Stimulated activated CD4-positive, alpha-beta T cell treated with anti-CD3 and anti-CD28 coated beads, Interleukin-4, amount 100 ng/mL, for 48 hours (primary cell): ENCODE measurements at places on chromosomes 6 and 20.

GRCh38 chr20:21780528-21780927 lies 75.1 kb downstream of the PAX1 start:
- DNase-seq = no peak

- no peak for DNase-seq
These were observed 47.1 kb downstream of the SLC26A8 start for GRCh38 chr6:35977308-35977707.

GRCh38 chr6:111980971-111981840 lies 72.7 kb upstream of the CCN6 start:
- no peak for DNase-seq

DNA sequence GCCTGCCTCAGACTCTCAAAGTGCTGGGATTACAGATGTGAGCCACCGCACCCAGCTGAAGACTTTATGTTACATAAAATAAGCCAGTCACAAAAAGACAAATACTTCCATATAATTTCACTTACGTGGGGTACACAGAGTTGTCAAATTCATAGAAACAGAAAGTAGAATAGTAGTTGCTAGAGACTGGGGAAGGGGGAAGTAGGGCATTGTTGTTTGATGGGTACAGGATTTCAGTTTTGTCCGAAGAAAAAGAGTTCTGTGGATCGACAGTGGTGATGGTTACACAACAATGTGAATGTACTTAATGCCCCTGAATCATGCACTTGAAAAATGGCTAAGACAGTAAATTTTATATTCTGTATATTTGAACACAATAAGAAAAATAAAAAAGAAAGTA lies 41.6 kb upstream of the ANKEF1 start:
- no peak for DNase-seq

- DNase-seq = no peak
These were observed 53.0 kb upstream of the CHD6 start for GRCh38 chr20:41671143-41671542.

GRCh38 chr6:73263570-73263909 lies 544 bp upstream of the KHDC1 start:
- DNase-seq = no peak

- DNase-seq = no peak
These were observed 11.1 kb downstream of the EDEM2 start for GRCh38 chr20:35135867-35136586.

- no peak for DNase-seq
These were observed 3.3 kb downstream of the TAF8 start for GRCh38 chr6:42053601-42054000.

- DNase-seq = no peak
These were observed 65.6 kb downstream of the ERMARD start for GRCh38 chr6:169816975-169817374.

- DNase-seq = no peak
These were observed 124.9 kb downstream of the NKAIN2 start for GRCh38 chr6:123928529-123928928.

DNA sequence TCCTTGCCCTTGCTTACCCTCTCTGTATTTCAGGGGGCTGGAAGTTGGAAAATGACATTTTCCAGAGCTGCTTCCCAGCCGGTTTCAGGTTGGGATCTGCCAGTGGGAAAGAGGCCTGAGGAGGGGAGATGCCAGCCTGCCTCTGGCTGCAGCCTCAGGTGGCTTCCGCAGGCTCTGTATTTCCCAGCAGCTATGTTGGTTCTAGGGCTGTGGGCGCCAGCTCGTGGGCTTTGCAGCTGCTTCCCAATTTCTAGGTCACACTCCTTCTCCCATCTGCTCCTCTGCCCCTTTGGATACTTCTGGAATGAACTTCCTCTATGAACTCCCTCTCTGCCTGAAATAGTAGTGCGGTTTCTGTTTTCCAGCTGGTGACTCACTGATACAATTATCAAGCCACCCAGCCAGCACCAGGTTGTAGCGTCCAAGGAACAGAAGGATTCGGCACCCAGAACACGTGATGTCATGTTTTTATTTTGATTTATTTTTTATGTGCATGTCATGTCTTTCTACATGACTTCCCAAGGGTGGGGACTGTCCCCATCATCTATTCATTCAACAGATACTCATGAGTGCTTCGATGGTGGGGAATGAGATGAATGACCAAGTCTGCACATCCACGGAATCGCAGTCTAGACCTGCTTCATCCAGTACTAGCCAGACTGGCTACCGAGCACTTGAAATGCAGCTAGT lies 38.0 kb downstream of the TGM2 start:
- no peak for DNase-seq

- no peak for DNase-seq
These were observed at the start of gene OR12D1 for GRCh38 chr6:29414588-29414987. OR12D1 (plus strand) TSS chr6:29414928.

DNA sequence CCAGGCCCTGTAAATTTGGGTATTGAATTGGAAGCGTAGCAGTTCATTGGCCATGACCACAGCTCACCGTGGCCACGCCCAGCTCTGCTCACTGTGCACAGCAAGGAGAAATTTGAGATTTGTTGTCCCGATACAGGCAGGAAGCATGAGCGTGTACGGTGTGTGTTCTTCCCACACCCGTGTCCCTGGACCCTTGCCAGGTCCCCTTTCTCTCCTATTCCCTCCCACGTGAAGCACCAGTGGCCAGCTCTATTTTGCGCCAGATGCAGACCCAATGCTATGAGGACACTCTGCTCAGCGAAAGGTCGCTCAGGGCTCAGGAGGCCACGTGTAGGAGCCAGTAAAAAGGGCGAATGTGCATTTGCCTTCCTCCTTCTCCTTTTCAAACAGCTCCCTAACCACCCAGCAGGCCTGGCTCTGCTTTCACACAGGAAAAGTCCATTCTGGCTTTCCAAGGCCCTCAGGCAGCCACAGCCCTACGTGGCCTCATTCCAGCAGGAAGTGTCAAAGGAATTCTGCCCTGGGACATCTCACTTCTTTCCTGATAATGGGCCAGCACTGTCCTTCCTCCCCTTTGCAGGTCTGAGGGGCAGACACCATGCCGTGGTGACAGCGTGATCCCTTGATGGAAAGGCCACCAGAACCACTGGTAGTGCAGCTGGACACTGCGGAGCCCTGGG lies 499.2 kb upstream of the CDH4 start:
- no peak for DNase-seq

GRCh38 chr6:163165155-163165910 lies 249.2 kb upstream of the QKI start:
- DNase-seq = no peak

DNA sequence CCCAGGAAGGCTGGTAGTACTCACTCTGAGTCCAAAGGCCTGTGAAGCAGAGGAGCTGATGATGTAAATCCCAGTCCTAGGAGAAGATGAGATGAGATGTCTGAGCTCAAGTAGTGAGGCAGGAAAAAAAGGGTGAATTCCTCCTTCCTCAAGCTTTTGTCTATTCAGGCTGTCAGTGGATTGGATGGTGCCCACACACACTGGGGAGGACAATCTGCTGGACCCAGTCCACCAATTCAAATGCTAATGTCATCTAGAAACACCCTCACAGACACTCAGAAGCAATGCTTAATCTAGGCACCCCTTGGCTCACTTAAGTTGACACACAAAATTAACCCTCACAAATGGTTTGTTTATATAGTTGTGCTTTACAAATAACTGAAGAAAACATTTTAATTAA lies 94.6 kb downstream of the CD109 start:
- no peak for DNase-seq

GRCh38 chr6:159254186-159254585 lies 85.0 kb downstream of the FNDC1 start:
- DNase-seq = no peak

- DNase-seq = no peak
These were observed 13.3 kb downstream of the ADISSP start for GRCh38 chr20:3754276-3754630.

DNA sequence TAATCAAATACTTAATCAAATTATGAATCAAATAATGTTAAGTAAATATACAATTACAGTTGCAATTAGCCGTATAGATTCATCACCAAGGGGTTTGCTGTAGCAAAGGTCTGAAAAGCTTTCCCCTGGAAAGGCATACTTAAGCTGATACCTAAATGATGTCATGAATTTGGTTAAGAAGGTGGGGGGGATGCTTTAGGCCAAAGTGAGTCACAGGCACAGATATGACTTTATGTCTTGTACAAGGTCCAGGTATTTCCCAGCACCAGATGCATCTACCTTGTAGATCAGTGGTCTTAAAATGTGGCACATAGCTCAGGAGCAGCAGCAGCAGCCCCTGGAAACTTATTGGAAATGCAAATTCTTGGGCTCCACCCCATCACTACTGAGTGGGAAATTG lies 557.3 kb upstream of the CDH4 start:
- DNase-seq = no peak

- DNase-seq = no peak
These were observed 597.4 kb upstream of the HS3ST5 start for GRCh38 chr6:114940181-114940580.

DNA sequence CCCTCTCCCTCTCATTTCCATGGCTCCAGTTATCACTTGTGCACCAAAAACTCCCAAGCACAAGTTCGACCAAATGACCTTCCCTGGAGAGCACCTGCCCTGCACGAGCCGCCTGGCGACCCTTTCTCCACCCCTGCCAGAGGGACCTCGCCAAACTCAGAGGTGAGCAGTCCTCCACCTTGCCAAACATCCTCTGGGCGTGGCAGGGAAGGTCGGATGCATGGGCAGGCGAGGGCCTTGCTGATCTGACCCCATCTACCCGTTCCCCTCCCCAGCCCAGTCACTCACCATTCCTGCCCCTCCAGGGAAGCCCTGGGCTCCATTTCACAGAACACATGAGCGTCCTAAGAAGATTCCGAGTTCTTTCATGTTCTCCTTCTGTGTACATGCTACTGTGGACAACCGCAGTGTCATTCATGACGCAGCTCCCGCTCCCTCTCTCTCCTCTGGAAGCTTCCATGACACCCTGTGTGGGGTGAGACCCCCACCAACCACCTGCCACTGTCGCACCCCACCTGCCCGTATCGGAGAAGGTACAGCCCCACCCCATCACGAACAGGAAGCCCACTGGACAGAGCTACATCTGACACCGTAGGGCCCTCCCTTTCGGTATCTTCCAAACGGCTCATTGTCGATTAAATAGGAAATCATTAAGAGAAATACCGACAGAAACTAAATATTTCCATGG lies 104.3 kb downstream of the DACT2 start:
- no peak for DNase-seq

GRCh38 chr20:50670126-50670862 lies 21.0 kb downstream of the RIPOR3 start:
- DNase-seq = no peak

DNA sequence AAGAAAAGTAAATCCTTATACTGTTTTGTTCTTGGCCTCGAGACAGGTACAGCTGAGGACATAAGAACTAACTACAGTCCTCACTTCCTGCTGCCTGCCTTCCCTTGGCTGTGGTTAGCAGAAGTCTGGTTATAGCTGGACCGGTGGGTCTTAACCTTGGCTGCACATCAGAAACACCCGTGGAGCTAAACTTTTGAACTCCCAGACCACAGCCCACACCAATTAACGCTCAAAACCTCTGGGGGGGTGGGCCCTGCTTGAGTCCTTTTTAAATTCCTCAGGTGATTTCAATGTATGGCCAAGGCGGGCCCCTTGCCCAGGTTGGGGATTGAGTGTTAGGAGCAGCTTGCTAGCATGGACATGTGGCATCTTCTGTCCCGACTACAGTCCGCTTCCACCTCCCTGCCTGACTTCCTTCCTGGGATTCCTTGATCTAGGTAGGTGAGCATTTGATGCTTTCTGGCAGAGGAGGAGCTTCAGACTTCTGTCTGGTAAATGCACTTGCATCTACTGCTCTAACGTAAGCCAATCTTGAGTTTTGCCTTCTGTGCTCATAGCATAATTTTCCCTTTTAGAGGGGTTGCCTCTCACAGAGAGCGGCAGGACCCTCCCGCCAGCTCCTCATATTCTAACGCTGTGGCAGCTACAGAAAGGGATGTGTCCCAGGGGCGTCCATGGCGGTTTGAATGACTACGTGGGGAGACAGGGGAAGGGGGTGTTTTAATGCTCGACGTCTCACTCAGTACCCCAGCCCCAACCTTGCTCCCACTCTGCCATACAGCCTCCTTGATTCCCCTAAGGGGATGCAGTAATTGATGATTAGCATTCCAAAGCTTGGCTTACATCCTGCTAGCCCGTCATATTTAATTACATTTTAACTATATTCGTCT lies 390.1 kb downstream of the ZFAND3 start:
- no peak for DNase-seq

DNA sequence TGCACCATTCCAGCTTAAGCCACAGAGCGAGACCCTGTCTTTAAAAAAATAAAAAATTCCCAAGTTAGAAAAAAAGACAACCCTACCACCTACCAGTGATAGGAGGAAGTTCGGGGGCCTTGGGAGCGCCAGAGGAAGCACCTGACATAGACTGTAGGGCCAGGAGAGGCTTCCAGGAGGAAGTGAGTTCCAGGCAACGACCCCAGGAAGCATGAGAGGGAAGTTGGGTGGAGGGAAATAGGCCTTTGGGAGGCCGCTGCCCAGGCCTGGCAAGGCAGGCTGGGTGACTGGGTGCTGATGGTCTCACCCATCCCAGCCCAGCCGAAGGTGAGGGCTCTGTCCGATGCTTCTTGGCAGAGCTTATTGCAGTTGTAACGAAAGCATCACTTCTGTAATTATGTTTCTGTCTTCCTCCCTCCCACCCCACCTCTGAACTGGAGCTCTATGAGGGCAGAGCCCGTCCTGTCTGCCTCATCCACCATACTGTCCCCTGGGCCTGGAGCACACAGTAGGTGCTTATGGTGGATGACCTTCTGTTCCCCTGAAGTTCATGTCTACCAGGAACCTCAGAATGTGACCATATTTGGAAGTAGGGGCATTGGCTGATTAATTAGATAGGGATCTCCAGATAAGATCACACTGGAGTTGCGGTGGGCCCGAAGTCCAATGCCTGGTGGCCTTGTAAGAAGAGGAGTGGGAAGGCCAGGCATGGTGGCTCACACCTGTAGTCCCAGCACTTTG lies 54.1 kb downstream of the UBE2V1 start:
- no peak for DNase-seq

GRCh38 chr20:50568549-50568942 lies 58.4 kb downstream of the PTPN1 start:
- DNase-seq = no peak

DNA sequence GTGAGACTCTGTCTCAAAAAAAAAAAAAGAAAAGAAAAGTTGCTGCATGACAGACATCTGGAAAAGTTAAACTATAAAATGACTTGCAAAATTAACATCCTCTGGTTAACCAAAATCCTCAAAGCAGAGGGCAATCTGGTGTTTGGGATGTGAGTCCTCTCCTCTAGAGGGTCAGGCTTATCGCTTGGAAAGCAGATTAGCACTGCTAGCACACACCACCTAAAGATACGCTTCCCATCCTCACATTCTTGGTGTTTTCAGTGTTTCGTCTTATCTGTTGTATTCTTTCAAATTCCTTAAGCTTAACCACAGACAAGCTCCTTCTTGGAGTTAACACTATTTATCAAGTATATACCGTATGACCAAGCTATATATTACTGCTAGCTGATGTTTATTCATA lies 198.0 kb downstream of the SOX4 start:
- DNase-seq = no peak

- DNase-seq = no peak
These were observed 66.7 kb upstream of the E2F3 start for GRCh38 chr6:20334962-20335361.

DNA sequence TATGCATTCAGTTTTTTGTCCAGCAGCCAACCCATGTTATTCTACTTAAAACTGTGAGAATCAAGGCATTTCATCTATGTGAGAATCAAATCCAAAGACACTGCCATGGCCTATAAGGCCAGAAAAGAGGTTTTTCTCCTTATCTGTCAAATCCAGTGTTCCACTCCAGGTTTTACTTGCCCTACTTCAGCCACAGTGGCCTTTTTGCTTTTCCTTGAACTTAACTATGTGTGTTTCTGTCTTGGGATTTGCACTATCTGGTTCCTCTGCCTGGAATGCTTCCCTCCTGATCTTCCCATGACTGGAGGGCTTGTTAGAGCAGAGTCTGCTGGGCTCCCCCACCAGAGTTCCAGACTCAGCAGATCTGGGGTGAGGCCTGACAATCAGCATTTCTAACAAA lies 113.1 kb upstream of the DOK5 start:
- DNase-seq = no peak
